Peyer's patch (tissue), 4 donors: ENCODE measurements at places on chromosomes 3 and 15. TPM values are rescaled to one million over a fixed set of nuclear protein-coding genes. Genes with fewer than 3 reads are reported as not detected.
A peak's percentile ranks its signal among the peaks of the same experiment; 100 is the strongest.

- H3K4me1 ChIP-seq, result no peaks in the 10 kb centered on the region
- H3K27ac ChIP-seq, result peak overlapping the region; percentile 75
- H3K27me3 ChIP-seq, result no peaks in the 10 kb centered on the region
- no peak for DNase-seq
- H3K4me3 ChIP-seq, result no peak overlapping the region
These were observed 112.9 kb downstream of the PDZRN3 start for GRCh38 chr3:73511571-73512525.

KLHL6 gene
- total RNA-seq, result 53.6 TPM

DNA sequence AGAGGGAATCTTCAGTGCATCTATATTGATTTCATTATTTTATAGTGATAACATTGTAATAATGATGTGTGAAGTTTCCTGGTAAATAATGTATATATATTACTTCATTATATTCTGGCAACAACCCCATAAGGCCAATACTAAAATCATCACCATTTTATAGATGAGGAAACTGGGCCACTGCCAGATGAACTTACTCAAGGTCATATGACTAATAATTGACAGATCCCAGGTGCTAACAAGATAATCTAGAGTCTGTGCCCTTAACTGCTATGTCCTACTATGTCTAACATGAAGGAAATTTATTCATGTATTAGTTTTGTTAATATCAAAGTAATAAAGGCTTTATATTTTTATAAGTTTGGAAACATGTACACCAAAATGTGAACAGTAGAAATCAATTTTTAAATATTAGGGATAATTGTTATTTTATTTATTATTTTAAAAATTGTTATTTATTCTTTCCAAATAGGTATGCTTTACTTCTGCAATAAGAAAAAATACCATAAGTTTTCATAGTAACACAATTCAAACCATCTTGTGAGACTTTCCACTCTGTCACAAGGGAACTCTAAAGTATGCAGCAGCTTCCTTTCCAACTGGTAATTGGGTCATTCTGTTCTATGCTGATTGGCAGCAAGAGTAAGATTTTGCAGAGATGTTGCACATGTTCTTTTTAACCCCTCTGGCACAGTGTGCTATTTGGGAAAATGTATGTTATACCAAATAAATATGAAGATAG is 90.8 kb upstream of the CMC1 start:
- no peaks in the 10 kb centered on the region for H3K27me3 ChIP-seq
- no peak overlapping the region for H3K4me3 ChIP-seq
- no peak overlapping the region for H3K27ac ChIP-seq
- H3K36me3 ChIP-seq, result no peaks in the 10 kb centered on the region
- H3K4me1 ChIP-seq, result no peaks in the 10 kb centered on the region

GRCh38 chr3:62815981-62816380 is 59.2 kb downstream of the CADPS start:
- DNase-seq, result no peak
- H3K4me3 ChIP-seq, result no peak overlapping the region
- no peak overlapping the region for H3K27ac ChIP-seq
- no peaks in the 10 kb centered on the region for H3K36me3 ChIP-seq
- no peaks in the 10 kb centered on the region for H3K4me1 ChIP-seq

CLPX gene
- 47.7 TPM for total RNA-seq
